ENCODE measurements at places on chromosomes 6 and 20.

DNA sequence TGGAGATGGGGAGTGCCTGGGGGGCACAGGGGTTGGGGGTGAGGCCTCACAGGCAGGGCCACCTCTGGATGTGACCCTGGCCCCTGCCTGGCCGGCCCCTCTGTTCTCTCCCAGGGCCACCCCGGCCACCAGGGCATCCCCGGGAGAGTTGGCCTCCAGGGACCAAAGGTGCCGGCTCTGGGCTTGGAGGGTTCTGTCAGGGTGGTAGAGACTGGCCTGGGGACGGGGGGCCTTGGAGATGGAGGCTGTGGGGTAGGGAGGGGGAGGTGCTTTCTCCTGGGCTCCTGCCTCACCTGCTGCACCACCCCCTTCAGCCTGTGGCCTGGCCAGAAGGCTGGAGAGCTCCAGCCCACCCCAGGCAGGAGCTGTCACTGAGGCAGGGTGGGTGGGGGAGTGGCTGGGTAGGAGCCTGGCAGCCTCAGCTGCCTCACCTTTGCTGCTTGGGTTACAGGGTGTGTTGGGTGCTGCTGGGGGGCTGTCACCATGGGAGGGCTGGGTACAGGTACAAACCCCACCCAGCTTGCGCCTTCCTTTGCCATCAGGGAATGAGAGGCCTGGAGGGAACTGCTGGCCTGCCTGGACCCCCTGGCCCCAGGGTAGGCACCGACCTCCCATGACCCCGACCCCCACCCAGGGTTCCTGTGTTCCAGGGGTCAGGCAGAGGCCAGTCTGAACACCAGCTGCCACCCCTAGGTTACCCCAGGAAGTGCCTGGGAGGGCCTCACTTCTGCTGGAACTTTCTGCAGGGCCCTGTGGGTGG, 32.7 kb downstream of the COL20A1 start:
- DNase-seq = no peak

DNA sequence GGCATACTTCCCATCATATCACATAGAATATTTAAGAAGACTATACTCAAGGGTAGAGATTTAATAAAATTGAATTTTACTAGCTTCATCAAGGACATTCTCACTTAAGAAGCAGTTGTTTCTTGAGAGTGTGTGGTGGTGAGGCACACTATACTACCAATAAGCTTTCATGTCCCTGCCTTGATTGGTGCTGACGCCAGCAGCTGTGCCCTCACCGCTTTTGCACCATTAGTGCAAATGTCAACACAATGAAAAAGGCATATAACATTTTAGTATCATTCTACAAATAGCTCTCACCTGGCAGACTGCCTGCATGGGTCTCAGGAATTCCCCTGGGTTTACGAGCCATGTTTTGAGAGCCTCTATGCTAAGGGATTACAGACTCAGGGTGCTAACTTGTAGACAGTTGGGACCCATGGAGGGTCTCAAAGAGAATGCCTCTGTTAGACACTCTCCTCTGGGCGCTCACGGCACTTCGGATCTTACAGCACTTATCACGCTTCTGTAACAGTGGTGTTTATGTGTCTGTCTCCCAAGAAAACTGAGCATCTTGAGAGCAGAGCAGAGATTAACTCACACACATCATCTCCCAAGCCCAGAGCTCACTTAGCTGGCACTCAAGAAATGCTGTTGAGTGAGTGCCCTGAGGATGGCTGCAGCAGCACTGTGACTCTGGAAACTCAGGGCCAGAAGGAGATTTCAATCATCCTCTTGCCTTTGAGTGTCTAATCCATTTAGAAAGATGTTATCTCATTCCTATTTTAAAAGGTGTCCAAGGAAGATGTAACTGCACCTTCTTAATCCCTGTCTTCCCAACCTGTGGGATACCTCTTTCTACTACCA, 143.3 kb upstream of the GPR6 start:
- DNase-seq = no peak

DNA sequence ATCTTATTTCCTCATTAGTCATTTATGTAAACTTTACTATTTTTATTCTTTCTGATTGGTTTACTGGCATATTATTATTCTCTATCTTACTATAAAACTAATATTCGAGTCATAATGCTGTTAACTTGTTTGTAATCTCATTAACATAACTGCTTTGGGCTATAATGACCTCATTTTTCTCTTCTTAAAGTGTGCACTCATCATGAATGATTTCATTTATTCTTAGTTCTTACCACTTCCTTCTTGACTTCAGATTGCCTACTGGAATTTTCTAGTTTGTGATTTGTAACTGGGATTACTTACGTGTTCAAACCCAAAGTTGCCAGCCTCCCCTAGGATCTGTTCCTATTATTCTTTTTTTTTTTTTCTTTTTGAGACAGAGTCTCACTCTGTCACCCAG, 91.8 kb upstream of the TNFAIP3 start:
- DNase-seq = no peak

DNA sequence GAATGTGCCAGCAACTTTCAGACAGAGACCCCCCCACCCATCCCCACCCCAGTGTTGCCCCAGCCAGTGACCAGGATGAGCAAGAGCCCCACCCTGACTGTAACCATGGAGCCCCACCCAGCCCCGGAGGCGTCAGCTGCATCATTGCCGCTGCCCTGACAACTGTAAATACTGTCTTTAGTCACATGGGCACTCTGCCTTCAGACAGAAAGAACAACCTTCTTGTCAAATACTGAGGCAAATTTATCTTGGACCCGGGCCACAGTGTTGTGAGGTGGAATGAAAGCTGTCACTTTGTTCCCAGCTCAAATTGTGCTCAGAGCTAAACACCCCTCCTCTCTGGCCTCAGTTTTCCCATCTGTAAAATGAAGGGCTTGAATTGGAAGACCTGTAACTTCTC, 23.7 kb downstream of the MOCS3 start:
- DNase-seq = no peak

DNA sequence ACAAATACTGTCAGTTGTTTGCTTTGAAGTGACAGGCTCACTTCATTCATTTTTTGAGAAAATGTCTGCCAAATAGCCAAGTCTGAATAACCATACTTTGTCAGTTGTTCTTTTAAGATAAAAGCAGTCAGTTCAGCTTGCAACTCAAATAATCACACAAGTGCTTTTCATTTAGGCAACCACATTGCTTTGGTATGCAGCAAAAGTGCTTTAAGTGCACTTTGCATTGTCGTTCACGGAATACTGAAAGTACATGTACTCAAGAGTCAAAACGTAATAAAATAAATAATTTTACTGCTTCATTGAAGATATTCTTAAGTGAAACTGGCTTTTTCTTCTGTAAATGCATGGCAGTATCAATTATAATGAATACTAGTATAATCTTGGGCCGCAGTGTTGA, 107.2 kb downstream of the MMS22L start:
- DNase-seq = no peak

GRCh38 chr6:19298421-19298820, 538.7 kb upstream of the ID4 start:
- DNase-seq = no peak

Data from activated T-cell treated with anti-CD3 and anti-CD28 coated beads, Interleukin-2, amount 50 U/mL, for 48 hours (primary cell).